ENCODE measurements at places on chromosomes 7 and 10. TPM values are rescaled to one million over a fixed set of nuclear protein-coding genes. Genes with fewer than 3 reads are reported as not detected.

FFAR4 gene
- total RNA-seq, result 0.15 TPM

DNA sequence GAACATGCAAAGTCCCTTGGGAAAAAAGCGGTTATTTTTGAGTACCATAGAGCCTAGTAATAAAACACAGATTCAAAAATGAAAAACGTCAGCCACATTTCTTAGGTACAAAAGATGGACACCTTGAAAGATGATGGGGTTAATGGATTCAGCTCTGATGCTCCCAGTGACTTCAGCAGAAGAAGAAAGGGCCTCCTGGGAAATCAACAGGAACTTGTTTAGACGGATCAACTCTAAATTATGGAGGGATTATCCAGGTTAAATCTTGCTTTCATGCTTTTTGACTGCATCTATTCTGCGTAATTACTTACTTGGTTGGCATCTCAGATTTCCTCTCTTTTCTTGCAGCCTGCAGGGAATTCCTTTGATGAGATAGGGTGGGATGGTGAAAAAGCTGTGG, 82.5 kb downstream of the TMEM178B start:
- H3K27me3 ChIP-seq, result no peaks in the 10 kb centered on the region
- no peaks in the 10 kb centered on the region for H3K36me3 ChIP-seq
- no peak overlapping the region for H3K4me3 ChIP-seq
- H3K27ac ChIP-seq, result no peak overlapping the region
- peaks cover 6% of the 10 kb centered on the region for H3K4me1 ChIP-seq

- no peaks in the 10 kb centered on the region for H3K4me1 ChIP-seq
- H3K4me3 ChIP-seq, result no peak overlapping the region
- H3K36me3 ChIP-seq, result no peaks in the 10 kb centered on the region
- DNase-seq, result no peak
- no peak overlapping the region for H3K27ac ChIP-seq
- H3K27me3 ChIP-seq, result no peaks in the 10 kb centered on the region
Measured at GRCh38 chr10:90213346-90213745, 512.0 kb downstream of the KIF20B start.

KNDC1 gene
- total RNA-seq, result 4.0 TPM

DNA sequence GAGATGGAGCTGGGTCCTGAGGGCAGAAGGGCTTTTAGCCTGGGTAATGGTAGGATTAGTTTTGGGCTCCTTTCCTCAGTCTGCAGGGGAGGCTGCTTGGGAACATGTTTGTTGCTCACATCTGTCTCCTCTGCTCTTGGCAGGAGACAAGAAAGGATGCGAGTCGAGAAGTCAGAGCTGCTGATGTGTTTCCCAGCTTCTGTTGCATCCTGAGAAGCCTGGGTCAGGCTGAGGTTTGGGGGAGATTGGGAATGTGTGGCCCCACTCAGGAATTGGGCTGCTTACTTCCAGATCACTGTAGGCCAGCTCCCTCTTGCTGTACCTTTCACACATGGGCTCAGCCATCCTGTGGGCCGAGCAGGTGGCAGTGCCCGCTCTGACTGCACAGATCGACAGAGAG, 79.2 kb downstream of the CCNY start:
- DNase-seq, result no peak
- H3K27ac ChIP-seq, result no peak overlapping the region
- no peaks in the 10 kb centered on the region for H3K27me3 ChIP-seq
